H7 (cell line): ENCODE measurements at places on chromosomes 6 and 20.

DNA sequence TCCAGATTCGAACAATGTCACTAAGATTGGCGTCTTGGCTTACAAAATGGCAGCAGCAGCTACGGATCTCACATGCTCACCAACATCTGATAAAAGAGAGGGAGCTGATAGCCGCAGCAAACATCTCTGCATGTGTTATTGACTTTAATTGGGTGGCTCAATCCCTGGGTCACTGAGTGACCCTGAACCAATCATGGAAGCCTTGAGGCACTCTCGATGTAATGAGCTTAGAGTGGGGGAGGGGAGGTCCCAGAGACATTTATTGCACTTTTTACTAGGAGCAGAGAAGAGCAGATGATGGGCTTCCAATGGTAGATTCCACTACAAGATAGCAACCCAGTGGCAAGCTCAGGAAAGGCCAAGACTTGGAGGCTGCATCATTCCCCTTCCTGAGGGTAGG is 238.7 kb downstream of the BMP7 start:
- no peak for DNase-seq

- no peak for DNase-seq
Measured at GRCh38 chr20:10539818-10540553, 104.9 kb downstream of the SLX4IP start.

DNA sequence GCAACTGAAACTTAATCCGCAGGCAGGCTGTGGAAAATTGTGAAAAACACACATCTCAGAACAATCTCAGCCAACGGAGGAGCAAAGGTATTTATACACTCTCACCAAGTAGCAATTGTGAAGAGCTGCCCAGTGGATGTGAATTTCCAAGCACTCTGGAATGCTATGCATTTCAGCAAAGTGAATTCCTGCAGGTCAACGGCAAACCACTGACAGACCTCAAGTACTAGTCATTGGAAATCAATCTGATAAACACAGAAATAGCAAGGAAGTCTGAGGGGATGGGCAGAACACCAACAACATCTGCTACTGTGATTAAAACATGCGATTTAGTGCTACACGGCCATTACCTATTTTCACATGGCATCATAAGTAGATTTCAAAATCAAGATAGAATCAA is 429.1 kb downstream of the HTR1B start:
- DNase-seq = no peak

DNA sequence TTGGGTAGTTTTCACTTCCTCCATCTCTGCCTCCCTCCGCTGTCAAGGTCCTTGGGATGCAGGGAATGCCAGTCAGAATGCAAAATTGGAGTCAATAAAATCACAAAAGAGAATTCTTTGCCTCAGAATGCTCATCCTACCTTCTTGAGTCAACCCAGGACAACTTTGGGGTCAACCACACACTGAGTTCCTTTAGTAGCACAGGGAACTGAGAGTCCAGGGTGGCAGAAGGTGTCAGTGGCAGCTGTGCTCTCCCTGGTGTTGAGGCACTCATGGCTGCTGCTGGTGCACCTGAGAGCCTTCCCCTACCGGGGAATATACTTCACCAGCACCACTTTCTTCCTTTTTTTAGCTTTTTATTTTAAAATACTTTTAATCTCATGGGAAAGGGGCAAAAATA is 829 bp upstream of the NOTCH4 start:
- no peak for DNase-seq

GRCh38 chr20:54940522-54940921 is 465.1 kb downstream of the DOK5 start:
- DNase-seq = no peak

GRCh38 chr6:15513131-15513771 is 149.6 kb downstream of the DTNBP1 start:
- no peak for DNase-seq

DNA sequence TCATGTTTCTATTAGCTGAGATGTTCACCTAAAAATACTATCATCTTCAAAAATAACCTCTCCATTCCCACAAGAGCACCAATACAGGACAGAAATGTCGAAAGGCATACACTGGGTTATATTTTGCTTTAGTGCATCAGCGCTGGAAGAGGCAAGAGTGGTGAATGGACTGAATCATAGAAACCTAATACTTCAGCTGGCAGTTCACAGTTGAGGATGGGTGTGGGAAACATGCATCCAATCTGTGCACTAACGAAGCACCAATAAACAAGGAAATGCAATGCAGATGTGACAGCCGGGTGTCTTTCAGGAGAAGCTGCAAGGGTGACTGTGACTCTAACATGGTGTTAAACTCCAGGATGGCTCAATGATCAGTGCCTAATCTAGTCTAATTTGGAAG is 365.8 kb downstream of the ESR1 start:
- DNase-seq = no peak

DNA sequence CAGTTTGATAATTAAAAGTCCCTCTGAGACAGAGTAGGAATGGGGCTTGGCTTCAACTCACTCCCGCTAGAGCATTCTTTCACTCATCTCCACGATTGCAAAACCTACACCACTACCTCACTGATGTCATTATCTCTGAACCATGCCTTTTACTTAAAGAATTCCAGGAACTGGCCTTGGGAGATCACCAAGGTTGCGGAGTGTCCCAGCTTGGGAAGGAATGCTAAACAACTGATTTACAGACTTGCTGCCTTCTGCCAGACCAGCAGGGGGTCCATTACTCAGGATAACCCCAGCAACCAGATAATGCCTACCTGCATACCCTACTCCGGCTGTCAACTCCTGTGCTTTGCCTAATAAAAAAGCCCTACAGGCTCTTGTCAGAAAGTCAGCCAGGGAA is 102.2 kb upstream of the RALGAPA2 start:
- peak; percentile 61 for DNase-seq

DNA sequence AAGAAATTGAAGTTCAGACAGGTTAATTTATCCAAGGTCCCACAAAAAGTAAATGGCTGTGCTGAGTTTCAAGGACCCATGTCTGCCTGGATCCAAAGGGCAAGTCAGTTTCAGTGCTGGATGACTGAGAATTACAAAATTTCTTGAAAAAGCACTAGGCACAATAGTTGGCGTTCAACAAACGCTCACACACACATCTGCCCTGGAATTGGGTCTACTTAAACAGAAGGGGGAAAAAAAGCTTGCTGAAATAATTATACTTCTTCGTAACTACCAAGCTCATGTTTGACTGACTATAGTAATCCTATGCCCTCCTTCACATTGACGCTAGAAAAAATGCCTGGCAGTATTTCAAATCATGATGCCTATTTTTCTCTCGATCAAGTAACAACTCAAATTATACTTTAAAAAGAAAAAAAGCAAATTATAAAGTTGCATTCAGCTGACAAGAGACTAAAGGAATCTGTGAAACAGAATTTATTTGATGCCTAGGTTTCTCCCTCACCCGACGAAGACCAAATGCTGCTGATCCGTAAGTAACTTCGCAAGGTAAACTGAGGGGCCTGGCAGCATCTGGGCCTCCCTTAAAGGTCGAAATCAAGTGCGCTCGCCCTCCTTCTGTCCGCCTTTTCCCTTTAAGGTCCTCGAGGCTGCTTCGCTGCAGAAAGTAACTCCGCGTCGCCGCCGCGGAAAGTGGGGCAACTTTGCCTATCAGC is 650 bp upstream of the CD2AP start:
- DNase-seq = no peak

GRCh38 chr6:134452906-134453305 is 135.0 kb upstream of the SGK1 start:
- no peak for DNase-seq

- DNase-seq = no peak
Measured at GRCh38 chr20:8875586-8875985, 193.3 kb upstream of the PLCB4 start.

DNA sequence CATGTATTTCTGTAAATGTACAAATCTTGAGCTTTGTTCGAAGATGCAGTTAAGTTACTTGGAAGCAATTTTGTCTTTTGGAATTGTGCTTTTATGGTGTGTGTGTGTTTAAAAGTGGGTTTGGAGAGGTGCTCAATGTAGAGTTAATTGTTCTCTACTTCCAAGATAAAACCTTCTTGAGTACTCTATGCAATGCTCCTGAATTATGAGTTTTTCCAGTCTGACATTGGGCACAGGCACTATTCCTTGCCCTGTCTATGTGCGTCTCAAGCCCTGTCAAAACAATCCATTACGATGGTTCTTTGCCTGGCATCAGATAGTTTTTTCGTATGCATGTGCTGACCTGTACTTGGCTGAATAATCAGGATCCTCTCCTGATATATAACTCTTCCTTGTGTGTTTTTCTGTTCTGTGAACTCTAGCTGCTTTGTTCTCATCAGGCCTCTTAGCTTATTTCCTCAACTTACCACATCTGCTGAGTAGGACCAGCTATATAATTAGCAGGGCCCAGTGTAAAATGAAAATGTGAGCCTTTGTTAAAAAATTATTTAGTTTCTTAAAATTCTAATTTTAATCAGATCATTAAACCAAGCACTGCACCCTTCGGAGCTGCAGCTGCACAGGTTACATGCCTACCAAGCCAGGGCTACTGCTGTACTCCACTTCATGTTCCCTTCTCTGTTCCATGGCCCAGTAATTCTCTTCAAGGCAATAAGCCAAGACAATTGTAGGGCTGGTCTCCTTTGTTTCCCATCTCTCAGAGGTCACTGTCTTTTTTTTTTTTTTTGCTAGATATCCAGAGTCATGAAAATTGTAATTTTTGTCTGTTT is 160.1 kb downstream of the ZFAND3 start:
- no peak for DNase-seq

GRCh38 chr6:119224095-119224701 is 125.4 kb downstream of the MAN1A1 start:
- DNase-seq = no peak

- DNase-seq = no peak
Measured at GRCh38 chr6:96304997-96305396, 216.6 kb upstream of the UFL1 start.

DNA sequence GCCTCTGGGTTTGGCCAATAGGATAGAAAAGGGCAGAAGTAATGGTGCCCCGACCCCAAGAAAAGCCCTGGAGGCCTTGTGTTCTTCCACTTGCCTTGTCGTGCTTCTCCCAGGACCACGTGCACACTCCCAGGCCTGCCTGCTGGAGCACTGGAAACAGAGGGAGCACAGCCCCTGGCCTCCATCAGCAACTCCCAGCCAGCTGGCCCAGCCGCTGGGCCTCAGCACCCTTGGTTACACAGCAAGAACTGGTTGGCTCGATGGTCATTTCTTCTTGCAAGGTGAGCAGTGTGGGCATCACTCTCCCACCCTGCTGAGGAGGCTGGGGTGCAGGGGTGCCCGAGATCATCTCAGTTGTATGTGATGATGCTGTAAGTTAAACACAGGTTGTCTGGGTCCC is 69.2 kb upstream of the CST7 start:
- no peak for DNase-seq

- DNase-seq = no peak
Measured at GRCh38 chr6:40460380-40460779, 126.8 kb downstream of the LRFN2 start.

DNA sequence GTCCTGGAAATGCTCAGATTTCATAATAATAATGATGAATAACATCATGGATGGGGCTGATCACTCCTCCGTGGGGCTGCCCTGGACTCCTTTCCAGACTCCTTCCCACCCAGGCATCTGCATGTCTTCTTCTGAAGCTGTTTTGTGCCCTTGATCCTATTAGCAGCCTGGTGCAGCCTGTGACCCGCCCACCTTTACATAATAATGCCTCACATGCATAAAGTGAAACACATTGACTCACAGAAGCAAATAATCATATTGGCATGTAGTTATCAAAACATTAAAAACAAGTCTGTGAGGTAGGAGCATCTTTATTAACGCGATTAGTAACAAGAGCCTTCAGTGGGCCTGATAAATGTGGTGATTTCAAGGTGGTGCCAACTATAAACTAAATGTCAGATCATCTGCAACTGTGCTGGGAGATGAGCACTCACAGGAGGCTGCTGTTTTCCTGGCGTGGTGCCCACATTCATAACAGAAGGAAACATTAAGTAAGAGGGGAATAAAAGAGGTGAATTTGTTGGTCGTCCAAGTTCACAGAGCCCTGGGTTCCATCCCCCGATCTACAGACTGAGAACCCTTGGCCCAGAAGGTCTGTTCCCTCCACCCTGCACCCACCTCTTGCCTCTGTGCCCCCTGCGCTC is 344.7 kb downstream of the CDH4 start:
- DNase-seq = no peak

DNA sequence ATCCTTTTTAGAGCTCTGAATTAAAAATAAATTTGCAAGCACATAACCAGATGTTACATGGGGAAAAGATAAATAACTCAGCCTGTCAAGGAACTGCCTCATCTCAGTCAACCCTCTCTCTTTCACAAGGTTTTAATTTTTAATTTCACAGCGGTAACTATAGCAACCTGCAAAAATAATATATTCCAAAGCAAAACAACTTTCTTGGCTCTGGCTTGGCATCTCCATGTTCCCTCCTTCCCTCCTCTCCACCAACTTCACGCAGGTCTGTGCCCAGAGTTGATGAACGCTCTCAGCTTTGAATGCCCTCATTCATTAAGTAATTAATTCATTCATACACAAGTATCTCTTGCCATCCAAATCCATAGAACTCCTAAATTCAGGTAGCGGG is 32.5 kb upstream of the SIRPA start:
- DNase-seq = no peak
